NCI-H69 (cell line): ENCODE measurements at places on chromosomes 11 and 22.

DNA sequence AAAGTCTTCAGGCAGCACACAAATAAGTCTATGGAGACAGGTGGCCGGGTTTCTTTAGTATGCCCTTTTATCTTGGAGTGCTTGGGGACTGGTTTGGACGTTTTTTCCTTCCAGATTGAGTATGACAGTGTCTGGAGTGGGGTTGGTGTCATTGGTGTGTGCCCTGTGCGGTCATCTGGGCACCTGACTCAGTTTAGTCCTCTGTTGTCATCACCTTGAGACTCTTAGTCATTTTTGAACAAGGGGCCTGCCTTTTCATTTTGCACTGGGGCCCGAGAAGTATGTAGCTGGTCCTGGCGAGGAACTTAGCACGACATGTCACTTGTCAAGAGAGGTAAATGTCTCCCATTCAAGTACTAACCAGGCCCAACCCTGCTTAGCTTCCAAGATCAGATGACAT is 27.2 kb upstream of the MYO18B start:
- DNase-seq = no peak

- no peak for DNase-seq
Observed at GRCh38 chr22:44677353-44677840, 24.6 kb upstream of the PRR5 start.

DNA sequence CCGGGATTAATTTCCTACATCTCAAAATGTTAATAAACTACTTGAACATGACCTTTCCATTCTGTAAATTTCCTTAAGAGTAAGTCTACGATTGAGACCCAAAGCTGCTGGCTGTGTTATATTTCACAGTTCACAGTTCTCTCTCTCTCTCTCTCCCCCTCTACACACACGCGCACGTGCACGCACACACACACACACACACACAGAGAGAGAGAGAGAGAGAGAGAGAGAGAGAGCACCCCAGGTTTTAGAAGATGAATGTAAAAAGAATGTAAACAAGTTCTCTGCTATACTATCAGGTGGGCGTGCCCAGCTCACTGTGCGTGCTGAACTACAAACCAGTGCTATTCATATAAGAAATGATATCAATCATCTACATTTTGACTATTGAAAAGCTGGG is 3.3 kb downstream of the BDNF start:
- DNase-seq = peak; percentile 61

DNA sequence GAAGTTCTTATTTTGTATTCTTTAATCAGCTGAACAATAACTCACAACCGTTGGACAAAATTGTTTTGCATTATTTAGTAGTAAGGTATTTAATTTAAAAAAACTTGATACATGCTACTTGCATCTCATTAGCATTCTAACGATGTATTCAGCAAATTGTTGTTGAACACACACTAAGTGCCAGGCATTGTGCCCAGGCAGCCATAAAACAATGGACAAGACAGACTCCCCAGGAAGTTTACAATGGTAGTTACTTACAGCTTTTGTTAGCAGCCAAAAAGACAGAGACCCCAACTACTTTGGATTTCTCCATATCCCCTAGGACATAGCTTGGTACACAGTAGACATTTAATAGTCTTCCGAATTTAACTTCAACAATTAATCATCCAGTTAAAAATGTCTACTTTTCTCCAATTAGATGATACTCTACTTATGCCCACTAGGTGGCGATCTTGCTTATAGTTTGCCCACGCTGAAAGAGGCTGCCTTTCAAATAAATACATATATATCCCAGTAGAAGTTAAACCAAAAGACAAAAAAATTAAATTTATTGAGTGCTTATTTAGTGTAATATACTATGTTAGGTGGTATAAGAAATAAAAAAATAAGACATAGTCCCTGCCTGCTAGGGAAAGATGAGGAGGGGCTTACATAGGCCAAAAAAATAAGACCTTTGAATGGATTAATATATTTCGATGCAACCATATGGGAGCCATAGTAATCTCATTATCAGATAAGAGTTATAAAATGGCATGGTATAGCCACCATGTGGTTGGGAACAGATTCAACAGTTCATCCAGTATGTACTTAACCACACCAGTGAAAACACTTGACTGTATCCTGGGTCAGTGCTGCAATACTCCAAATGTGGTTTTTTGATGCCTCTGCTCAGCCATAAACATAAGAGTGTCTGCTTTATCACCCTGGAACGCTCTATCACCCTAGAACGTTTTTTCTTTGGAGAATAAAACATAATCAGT is 2.0 kb upstream of the FJX1 start:
- DNase-seq = peak; percentile 86

DNA sequence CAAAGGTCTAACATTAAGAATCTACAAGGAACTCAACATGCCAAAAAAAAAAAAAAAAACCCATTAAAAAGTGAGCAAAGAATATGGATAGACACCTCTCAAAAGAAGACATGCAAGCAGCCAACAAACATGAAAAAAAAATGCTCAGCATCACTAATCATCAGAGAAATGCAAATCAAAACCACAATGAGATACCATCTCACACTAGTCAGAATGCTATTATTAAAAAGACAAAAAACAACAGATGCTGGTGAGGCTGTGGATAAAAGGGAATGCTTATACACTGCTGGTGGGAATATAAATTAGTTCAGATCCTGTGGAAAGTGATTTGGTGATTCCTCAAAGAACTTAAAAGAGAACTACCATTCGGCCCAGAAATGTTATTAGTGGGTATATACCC is 257.7 kb upstream of the PLET1 start:
- DNase-seq = no peak

- DNase-seq = peak; percentile 61
Observed at GRCh38 chr11:2189938-2190656, 18.5 kb upstream of the TH start.

- DNase-seq = peak; percentile 84
Observed at GRCh38 chr11:123519055-123519796, 89.2 kb downstream of the GRAMD1B start.

DNA sequence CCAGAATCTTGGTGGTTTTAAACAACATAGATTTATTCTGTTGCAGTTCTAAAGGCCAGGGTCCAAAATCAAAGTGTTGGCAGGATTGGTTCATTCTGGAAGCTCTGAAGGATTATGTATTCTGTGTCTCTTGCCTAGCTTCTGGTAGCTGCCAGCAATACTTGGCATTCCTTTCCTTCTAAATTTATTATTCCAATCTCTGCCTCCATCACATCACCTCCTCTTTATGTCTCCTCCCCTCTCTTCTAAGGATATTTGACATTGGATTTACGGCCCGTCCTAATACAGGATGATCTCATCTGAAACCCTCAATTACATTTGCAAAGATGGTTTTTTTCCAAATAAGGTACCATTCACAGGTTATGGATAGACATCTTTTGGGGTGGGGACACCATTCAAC is 186.5 kb downstream of the SBF2 start:
- DNase-seq = peak; percentile 71

GRCh38 chr11:69665669-69666068 is 9.5 kb downstream of the LTO1 start:
- no peak for DNase-seq

DNA sequence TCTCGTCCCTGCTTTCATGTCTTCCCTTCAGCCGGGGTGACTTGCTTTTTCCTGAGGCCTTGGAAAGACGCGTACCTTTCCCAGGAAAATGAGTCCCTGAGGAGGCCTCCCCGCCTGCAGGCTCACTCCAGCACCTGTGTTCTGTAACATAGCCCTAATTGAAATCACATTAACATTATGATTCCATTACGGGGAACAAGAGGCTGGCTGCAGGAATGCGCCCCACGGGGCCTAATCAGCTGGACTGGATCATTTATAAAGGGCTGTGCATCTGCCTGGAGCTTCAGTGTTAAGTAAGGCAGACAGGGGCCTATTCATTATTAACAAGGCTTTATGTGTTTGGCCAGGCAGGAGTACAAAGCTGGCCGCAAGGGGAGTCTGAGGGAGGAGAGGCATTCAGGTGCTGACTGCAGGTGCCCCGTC is 41.9 kb upstream of the TSPAN18 start:
- peak; percentile 94 for DNase-seq

DNA sequence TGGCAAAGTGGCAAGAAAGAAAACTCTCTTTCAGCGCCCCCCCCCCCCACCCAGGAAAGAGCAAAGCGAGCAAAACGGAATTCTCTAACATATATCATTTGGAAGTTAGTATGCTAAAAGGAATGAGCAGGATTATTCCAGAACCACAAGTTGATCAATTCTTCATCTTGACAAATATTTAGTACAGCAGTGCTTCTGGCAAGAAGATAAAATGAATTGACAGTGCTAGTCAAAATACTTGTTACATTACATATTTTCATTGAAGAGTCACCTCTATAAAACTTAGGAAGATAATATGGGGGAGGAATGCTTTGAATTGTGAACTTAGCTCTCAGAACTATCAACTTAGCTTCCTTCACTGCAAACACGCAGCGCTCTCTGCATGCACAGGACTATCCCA is 377.4 kb downstream of the DYNC2H1 start:
- no peak for DNase-seq

DNA sequence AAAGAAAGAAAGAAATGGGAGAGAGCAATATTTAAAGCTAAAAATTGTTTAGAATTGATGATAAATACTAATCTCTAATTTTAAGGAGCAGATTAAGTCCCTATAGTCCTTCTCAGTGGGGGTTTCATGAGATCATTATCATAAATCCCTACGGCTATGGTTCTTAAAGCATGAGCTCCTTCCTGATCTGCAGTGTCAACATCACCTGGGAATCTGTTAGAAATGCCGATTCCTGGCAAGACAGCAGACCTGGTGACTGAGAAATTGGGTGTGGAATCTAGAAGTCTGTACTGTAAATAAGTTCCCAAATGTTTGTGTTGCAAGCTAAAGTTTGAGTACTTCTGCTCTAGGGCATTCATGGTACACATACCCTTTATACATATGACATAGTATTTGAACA is 12.6 kb downstream of the HIKESHI start:
- peak; percentile 12 for DNase-seq

- peak; percentile 13 for DNase-seq
Observed at GRCh38 chr22:40499209-40499623, 128.8 kb downstream of the SGSM3 start.

- DNase-seq = no peak
Observed at GRCh38 chr11:118217575-118217974, 7.2 kb downstream of the JAML start.

DNA sequence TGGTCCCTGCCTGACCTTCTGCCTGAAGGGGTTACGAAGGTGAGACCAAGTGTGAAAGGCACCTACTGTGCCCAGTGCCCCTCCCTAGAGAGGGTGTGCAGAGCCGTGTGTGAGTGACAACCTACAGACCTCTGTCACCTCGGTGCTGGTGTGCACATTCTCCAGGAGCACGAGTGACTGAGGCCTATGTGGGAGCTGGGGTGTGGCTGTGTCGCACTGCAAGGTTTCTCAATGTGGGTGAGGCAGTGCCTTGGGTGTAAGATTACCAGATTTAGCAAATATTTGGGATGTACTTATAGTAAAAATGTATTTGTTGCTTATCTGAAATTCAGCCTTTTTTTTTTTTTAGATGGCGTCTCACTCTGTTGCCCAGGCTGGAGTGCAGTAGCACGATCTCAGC is 5.6 kb downstream of the STARD10 start:
- DNase-seq = no peak

GRCh38 chr22:41818011-41818410 is 14.9 kb upstream of the SREBF2 start:
- DNase-seq = no peak

- no peak for DNase-seq
Observed at GRCh38 chr22:23105304-23105703, 35.0 kb downstream of the GNAZ start.

GRCh38 chr11:64144587-64145472 is 21.1 kb downstream of the MACROD1 start:
- no peak for DNase-seq

- no peak for DNase-seq
Observed at GRCh38 chr11:12865863-12866595, 143.1 kb upstream of the RASSF10 start.

- no peak for DNase-seq
Observed at GRCh38 chr11:69436041-69436982, 45.2 kb upstream of the LINC01488 start.

- DNase-seq = no peak
Observed at GRCh38 chr11:76783294-76783895, at the start of gene TSKU. Gene TSKU (plus strand): TSS chr11:76783356. CDS start chr11:76795617, 12,261 bp downstream.

DNA sequence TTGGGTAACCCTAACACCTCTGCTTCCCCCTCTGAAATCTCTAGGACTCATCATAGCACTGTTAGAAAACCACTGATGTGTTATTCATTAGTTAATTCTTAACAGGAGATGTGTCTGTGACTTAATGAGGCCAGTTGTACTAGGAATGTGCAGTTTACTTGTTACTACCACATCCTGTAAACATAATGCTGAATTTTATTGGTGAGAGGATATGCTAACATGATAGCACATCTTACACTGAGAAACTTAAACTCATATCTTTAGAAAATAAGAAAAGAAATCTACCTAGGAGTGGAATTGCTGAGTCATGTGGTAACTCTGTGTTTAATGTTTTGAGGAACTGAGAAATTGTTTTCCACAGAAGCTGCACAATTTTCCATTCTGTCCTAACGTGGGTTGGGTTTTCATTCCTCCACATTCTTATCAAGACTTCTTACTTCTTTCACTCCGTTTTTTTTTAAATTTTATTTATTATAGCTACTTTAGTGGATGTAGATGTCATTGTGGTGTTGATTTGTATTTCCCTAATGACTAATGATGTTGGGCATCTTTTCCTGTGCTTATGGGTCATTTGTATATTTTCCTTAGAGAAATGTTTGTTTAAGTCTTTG is 33.7 kb downstream of the RNF121 start:
- no peak for DNase-seq

- no peak for DNase-seq
Observed at GRCh38 chr11:125084057-125084416, 20.9 kb downstream of the SLC37A2 start.

DNA sequence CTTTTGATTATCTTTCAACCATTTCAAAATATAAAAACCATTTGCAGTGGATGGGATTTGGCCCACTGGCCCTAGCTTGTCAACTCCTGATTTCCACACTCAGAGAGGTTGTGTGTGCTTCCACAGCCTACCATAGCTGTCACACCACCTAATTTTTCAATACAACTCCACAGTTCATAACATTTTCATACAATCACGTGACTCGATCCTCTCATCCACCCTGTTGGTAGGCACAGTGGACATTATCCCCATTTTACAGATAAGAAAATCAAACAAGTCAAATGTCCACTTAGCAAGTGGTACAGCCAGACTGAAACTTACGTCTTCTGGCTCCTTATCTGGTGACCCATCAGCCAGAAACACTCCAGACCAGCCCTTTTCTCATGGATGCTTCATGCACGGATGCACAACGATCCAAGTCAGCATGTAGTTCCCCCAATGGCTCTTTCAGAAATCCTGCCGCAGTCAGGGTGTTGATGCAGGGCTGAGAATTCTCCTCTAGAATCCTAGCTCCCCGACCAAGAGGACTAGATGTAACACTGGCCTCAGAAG is 88.0 kb downstream of the ABTB2 start:
- no peak for DNase-seq

- DNase-seq = no peak
Observed at GRCh38 chr11:86134580-86135318, 65.9 kb upstream of the PICALM start.
